Testis (tissue), 5 donors: ENCODE measurements at places on chromosomes 7 and 10. TPM values are rescaled to one million over a fixed set of nuclear protein-coding genes. Genes with fewer than 3 reads are reported as not detected.

ZNF485 gene
- 10.0 TPM for total RNA-seq

DIP2C gene
- 30.1 TPM for total RNA-seq

MTERF1 gene
- total RNA-seq = 18.7 TPM

MGAM2 gene
- 2.7 TPM for total RNA-seq

HOXA6 gene
- total RNA-seq = not detected

GPR26 gene
- 0.37 TPM for total RNA-seq

AOAH gene
- total RNA-seq = 4.6 TPM

ADRB1 gene
- 0.55 TPM for total RNA-seq

RSPH10B gene
- total RNA-seq = 19.0 TPM

RNF32 gene
- 45.7 TPM for total RNA-seq

FMC1 gene
- total RNA-seq = 60.0 TPM

CCDC3 gene
- 30.6 TPM for total RNA-seq

ERV3-1 gene
- 92.4 TPM for total RNA-seq

LMOD2 gene
- total RNA-seq = 0.19 TPM

TMEM72 gene
- total RNA-seq = 8.7 TPM

PRLHR gene
- 0.79 TPM for total RNA-seq

OLAH gene
- total RNA-seq = 6.1 TPM

TMEM213 gene
- total RNA-seq = not detected

ELN gene
- total RNA-seq = 35.2 TPM

SLC29A4 gene
- 15.2 TPM for total RNA-seq

HTR5A gene
- total RNA-seq = 0.93 TPM

RHEB gene
- total RNA-seq = 59.4 TPM

TMEM196 gene
- total RNA-seq = 0.12 TPM
